ENCODE measurements at places on chromosomes 6 and 20. TPM values are rescaled to one million over a fixed set of nuclear protein-coding genes. Genes with fewer than 3 reads are reported as not detected.
A peak's percentile ranks its signal among the peaks of the same experiment; 100 is the strongest.

- H3K4me3 ChIP-seq, result no peak overlapping the region
- no peak for DNase-seq
- no peaks in the 10 kb centered on the region for H3K36me3 ChIP-seq
Measured at GRCh38 chr6:143323729-143324470, 126.6 kb downstream of the ADAT2 start.

GRCh38 chr6:25022140-25022553 is 86.4 kb upstream of the RIPOR2 start:
- no peaks in the 10 kb centered on the region for H3K4me1 ChIP-seq
- H3K27me3 ChIP-seq, result no peaks in the 10 kb centered on the region
- DNase-seq, result no peak

DNA sequence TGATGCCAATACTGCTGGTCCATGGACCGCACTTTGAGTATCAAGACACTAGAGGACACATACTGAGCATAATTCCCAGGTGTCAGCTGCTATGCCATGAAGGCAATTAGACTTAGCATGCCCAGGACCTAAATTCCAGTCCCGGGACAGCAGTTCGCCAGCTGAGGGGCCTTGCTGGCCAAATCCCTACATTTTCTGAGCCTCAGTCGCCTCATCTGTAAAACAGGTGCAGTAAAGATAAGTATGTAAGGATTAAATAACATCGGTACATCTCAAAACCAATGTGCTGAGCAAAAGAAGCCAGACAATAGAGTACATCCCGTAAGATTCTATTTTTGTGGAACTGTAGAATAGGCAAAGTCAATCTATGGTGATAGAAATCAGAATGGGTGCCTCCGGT is 1.0 kb downstream of the BFSP1 start:
- peak overlapping the region; percentile 83 for H3K27ac ChIP-seq
- H3K36me3 ChIP-seq, result no peaks in the 10 kb centered on the region
- no peak for DNase-seq
- no peaks in the 10 kb centered on the region for H3K27me3 ChIP-seq

DNA sequence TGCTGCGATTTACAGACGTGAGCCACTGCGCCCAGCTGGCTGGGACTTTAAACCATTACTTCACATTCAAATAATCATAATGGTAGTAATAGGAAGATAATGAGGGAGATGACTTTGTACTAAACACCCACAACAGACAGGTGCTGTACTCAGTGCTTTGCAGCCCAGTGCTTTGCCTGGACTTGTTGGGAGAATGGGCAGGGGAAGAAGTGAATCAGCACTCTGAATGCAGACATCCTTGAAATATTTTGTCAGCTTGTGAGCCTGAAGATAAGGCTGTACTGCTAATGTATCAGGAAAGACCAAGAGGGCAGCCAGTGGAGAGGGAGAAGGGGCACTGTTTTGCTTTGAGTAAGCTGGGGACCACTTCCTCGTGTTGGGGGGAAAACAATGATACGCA is 17.4 kb downstream of the NKX2-2 start:
- no peak for DNase-seq
- no peaks in the 10 kb centered on the region for H3K4me1 ChIP-seq
- no peaks in the 10 kb centered on the region for H3K27me3 ChIP-seq
- H3K4me3 ChIP-seq, result no peak overlapping the region
- no peaks in the 10 kb centered on the region for H3K36me3 ChIP-seq

DNA sequence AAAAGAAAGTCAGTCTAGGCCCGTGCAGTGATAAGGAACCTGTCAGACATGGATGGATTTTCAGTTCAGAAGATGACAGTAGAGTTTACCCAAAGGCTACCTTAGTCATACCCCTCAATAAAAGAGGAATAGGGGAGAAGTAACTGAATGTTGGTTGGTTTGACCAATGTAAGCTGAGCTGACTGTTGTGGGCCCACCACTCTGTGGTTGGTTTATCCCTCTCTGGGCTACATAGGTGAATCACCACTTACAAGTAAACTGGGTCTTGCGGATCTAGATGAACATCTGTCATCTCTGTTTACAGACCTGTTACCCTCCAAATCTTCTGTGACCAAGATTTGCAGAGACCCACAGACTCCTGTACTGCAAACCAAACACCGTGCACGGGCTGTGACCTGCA is 37.2 kb upstream of the MYLK2 start:
- H3K4me1 ChIP-seq, result no peaks in the 10 kb centered on the region
- no peaks in the 10 kb centered on the region for H3K36me3 ChIP-seq
- H3K27me3 ChIP-seq, result no peaks in the 10 kb centered on the region
- H3K27ac ChIP-seq, result no peak overlapping the region
- no peak overlapping the region for H3K4me3 ChIP-seq

DNA sequence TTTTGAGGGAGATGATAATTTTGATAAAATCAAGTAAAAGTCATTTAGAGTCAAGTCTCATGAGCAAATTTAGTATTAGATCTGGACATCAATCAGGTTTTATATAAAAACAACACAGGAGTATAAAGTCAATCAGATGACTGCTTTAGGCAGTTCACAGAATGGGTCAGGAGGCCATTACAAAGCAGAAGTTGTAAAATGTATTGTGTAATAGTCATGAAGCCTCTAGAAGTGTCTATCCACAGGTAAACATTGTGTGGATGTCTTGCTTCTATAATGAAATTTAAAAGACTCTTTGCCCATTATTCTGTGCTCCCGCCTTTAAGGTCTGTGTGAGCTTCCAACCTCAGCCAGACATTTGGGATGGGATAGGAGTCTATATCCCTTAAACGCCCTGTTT is 28.8 kb downstream of the MAP7 start:
- DNase-seq, result no peak
- H3K36me3 ChIP-seq, result no peaks in the 10 kb centered on the region
- no peak overlapping the region for H3K27ac ChIP-seq
- no peak overlapping the region for H3K4me3 ChIP-seq

DNA sequence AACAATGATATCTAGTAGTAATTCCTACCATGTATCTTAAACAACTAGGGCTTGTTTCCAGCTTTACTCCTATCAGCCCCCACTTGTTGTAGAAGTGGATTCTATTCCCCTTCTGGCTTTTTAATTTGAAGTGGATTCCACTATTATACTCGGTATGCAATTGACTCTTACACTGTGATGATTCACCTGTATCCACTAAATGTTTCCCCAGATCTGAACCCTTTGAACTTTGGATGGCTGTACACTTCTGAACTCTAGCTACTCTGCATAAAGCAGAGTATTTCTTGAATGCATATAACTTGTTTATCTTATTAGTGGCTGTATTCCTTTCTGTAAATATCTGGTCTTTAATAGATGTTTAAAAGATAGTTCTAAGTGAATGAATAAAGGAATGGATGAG is 538.4 kb upstream of the NRSN1 start:
- no peaks in the 10 kb centered on the region for H3K27me3 ChIP-seq
- no peak overlapping the region for H3K4me3 ChIP-seq
- no peaks in the 10 kb centered on the region for H3K36me3 ChIP-seq
- H3K27ac ChIP-seq, result no peak overlapping the region

DNA sequence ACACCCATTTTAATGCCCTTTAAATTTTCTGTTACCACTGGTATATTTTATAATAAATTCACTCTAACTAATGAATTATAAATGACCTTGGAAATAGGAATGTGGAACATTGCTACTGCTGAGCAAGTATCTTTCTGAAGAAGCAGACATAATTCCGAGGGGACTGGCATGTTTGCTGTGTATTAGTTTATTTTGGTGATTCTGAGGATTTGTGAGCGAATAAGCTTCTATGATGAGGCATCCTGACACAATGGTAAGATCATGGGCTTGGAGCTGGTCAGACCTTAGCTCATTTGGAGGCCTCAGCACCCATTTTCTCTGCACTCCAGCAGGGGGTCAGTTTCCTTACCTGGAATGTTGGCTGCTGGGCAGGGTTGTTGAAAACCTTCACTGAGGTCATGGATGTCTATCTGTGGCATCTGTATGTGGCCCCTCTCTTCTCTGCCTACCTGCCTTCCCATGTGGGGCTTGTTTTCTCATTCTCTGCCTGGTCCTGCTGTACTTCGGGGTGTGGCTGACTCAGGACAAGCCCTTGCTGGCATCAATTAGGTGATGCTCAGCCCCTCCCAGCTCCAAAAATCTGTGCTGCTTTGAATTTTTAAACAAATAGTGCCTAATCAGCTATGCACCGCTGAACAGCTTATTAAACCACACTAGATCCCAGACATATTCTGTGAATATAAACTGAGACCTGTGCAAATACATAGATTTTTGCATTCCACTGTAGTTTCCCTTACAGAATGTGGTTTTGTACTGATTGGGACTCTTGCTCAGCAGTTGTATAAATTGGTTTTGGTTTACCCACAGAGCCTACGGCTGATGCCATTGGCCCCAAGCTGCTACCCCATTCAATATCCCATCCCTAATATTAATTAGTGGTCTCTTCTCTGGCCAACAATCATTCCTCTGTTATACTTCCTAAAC is 10.7 kb downstream of the ARID1B start:
- H3K27me3 ChIP-seq, result no peaks in the 10 kb centered on the region
- no peaks in the 10 kb centered on the region for H3K36me3 ChIP-seq
- H3K27ac ChIP-seq, result no peak overlapping the region

GRCh38 chr6:16741112-16742016 is 19.9 kb downstream of the ATXN1 start:
- H3K27ac ChIP-seq, result peak overlapping the region; percentile 28
- no peaks in the 10 kb centered on the region for H3K36me3 ChIP-seq
- peaks cover 81% of the 10 kb centered on the region for H3K4me1 ChIP-seq

DNA sequence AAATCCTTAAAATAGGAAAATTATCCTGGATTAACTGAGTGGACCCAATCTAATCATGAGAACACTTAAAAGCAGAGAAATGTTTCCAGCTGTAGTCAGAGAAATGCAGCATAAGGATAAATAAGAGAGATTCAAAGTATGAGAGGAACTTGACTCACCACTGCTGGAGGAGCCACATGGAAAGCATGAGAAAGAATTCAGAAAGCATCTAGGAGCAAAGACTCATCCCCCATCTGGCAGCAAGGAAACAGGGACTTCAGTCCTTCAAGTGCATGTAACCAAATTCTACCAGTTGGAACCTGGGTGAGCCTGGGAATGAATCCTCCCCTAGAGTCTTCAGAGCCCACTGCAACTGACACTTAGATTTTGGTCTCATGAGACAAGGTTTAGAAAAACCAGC is 33.7 kb downstream of the RNF146 start:
- no peaks in the 10 kb centered on the region for H3K27me3 ChIP-seq
- H3K4me3 ChIP-seq, result no peak overlapping the region
- no peak for DNase-seq

DNA sequence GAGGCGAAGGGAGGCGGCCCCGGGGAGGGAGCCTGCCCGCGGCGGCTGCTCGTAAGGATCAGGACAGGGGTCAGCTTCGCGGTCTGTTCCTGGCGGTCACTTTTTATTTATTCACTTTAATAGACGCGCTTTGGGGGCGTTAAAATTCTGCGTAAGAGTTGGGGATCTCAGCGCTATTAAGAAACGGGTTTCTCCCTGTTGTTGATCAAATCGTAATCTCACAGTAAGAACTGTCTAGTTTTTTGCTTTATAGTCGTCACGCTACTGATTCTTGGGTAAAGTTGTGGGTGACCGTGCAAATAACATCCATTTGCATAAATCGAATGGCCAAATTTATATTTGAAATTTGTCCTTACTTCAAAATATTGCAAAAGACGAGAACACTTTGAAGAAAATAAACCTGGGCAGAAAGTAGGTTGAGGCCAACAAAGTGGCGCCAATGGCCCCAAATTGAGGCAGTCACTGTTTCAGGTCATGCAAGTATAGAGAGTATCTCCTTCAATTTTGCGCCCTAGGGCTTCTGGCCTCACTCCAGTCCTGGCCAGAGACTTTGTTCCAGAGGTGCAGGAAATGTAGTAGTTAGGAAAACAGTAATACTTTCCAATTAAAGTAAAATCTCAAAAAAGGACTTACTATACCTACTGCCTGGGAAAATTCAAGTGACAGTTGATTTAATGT is 963 bp upstream of the RMND1 start:
- no peaks in the 10 kb centered on the region for H3K36me3 ChIP-seq
- no peak for DNase-seq
- no peaks in the 10 kb centered on the region for H3K27me3 ChIP-seq
- peak overlapping the region; percentile 96 for H3K27ac ChIP-seq
- peaks cover 22% of the 10 kb centered on the region for H3K4me1 ChIP-seq

DNA sequence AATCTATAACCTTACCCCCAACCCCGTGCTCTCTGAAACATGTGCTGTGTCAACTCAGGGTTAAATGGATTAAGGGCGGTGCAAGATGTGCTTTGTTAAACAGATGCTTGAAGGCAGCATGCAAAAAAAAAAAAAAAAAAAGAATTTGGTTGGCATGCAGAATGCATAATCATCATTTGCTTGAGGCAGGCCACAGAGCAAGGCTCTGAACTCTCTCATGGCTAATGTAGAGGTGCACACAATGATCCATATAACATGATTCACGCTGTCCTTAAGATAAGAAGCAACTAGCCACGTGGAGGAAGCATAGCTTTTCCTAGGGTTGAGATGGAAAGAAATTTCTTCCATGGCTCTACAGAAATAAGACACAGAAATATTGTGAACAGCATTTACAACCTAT is 27.6 kb upstream of the RPN2 start:
- H3K27ac ChIP-seq, result no peak overlapping the region
- no peaks in the 10 kb centered on the region for H3K27me3 ChIP-seq
- no peak overlapping the region for H3K4me3 ChIP-seq
- DNase-seq, result no peak
- H3K4me1 ChIP-seq, result no peaks in the 10 kb centered on the region

DNA sequence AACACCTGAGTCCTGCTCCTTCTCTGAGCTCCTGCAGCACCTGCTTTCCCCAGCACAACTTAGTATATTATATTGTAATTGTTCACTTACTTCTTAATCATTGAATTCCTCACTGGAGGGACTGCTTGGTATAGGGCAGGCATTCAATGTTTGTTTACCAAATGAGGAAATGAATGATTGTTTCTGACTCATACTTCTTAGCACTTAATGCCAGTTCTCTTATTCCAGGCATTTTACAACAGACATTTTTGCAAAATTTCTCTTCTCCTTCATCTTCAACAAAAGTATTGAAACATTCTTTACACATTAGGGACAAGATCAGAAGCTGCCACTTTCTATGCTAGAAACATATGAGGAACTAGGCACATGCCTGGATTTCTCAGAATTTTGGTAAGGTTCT is 119.4 kb downstream of the TBX18 start:
- H3K4me3 ChIP-seq, result no peak overlapping the region
- no peaks in the 10 kb centered on the region for H3K36me3 ChIP-seq
- no peaks in the 10 kb centered on the region for H3K4me1 ChIP-seq
- H3K27ac ChIP-seq, result no peak overlapping the region
- DNase-seq, result no peak

Gene HTR1E
- total RNA-seq, result 0.40 TPM

Gene DUSP15
- 4.3 TPM for total RNA-seq

Gene TRIM40
- total RNA-seq, result not detected

Gene FOXA2
- total RNA-seq, result not detected

Gene BTN1A1
- total RNA-seq, result not detected

Gene CST2
- total RNA-seq, result 0.86 TPM

Gene SRMS
- not detected for total RNA-seq

Gene PRDM1
- 1.8 TPM for total RNA-seq

Gene VSTM2L
- total RNA-seq, result 7.5 TPM

Gene PACRG
- not detected for total RNA-seq

Gene PAK5
- total RNA-seq, result 0.06 TPM

Gene SLC17A2
- not detected for total RNA-seq

Gene EMILIN3
- total RNA-seq, result 4.0 TPM

Gene DEFB132
- total RNA-seq, result not detected

Measured in esophagus muscularis mucosa (tissue), 4 donors.